ENCODE measurements at places on chromosomes 16 and 17.

DNA sequence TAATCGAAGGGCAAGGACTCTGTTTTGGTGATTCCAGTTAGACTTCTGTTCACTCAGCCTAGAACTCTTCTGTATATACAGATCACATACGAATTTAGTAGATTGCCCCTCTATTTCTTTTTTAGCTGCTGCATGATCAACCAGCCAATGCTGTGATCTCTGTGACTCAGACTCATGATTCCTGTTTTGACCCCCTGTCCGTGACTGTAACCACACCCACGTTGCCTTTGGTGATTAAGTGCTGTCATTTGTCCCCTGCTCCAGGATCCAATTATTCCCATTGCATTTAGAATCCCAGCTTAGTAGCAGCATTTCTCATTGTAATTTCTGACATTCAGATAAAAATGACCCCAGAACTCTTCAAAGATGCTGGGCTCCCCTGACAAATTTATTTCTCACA is 545.7 kb downstream of the NPIPA7 start:
- DNase-seq, result no peak

DNA sequence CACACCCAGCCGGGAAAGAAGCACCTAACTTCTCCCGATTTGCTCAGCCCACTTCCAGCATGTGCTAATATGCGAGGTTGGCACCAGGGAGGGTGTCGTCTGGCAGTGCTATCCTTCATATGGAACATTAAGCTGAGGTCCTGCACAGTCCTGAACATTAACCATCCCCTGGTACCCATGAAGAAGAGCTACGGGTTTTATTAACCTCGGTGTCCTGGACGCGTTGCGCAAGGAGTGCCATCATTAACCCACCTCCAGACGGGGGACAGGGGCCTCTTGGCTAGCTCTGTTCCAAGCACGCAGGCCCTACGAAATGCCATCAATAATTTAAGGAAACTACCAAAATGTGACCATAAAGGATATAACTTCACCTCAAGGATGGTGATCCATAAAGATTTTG is 193.5 kb downstream of the MAF start:
- no peak for DNase-seq

- no peak for DNase-seq
Observed at GRCh38 chr16:67941469-67942199, 2.3 kb downstream of the LCAT start.

DNA sequence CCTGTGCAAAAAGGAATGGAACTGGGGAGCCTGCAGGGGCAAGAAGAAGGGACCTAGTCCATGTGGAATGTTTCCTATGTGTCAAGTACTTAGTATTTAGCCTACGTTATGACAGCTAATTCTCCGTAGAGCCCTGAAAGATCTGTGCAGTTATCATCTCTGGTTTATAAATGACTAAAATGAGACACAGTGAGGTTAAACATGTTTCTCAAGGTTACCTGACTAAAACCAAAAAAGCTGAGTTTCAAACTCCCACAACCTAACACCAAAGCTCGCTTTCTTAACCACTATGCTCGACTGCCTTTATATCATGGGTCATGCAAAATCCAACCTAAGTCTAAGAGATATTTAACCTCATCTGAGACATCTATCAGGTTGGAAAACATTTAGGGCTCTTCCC is 53.3 kb upstream of the CCL2 start:
- no peak for DNase-seq

DNA sequence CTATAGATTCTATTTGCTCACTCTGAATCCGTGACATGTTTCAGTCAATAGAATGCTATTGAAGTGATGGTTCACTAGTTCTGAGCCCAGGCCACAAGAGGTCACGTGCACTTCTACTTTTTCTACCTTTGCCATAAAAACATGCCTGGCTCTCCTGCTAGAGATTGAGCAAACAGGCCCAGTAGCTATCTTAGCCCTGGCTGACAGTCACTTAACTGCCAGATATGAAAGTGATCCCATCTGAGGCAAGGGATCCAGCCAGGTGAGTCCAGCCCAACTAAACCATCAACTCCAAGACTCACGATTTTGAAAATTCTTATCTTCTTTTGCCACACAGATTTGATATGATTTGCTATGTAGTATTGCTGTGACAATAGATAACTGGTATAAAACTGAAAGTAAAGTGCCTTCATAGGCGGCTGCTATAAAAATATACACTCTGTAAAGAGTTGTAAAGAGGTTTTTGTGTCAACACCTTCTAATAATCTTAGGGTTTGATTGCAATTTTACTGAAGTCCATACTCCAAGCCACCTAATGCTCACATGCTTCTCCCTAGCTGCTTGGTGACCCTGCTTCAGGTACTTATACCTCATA is 937.7 kb upstream of the SOX9 start:
- no peak for DNase-seq

- DNase-seq, result no peak
Observed at GRCh38 chr16:65099607-65100006, 22.3 kb downstream of the CDH11 start.

- DNase-seq, result no peak
Observed at GRCh38 chr17:58375256-58375655, 23.3 kb upstream of the SUPT4H1 start.

GRCh38 chr17:66542129-66542966 is 239.9 kb downstream of the PRKCA start:
- no peak for DNase-seq

DNA sequence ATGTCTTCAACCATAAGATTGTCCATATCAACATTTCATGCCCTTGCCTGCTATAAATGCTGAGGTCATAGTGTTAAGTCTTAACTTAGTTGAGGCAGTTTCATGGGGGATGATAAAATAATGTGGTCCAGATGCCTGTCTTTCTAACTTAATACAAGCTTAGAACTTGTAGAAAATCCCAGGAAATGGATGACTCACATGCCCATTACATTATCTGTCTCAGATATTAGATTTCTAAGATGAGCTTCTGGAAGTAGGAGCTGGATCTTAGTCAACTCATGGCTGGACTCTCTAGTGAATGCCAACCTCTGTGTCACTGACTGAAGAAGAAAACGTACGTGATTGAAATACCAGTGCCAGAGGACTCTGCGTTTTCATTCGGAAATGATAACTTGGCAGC is 797.5 kb upstream of the EEF2KMT start:
- DNase-seq, result no peak

GRCh38 chr16:15398618-15399316 is 3.2 kb downstream of the MPV17L start:
- no peak for DNase-seq

DNA sequence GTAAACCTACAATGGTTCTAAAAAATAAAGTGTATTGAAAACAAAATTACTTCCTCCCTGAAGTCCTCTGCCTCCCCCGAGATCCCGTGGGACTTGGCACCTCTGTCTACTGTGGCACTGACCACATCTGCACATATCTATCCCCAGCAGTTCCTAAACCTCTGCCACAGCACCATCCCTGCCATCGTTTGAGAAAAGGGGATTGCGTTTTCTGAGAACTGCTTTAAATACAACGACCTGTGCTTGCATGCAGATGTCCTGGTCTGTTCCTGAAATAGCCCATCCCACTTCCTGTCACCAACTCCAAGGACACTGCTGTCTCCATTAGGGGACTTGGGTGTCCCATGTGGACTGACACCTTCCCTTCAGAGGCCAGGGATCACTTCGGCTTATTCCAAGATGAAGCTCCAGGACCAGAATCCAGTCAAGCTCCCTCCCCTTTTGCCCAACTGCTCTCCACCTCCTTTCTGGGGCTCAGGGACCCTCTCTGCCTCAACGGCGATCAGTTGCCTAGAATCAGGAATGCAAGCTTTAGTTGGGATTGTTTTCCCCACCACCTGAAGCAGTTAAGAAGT is 20.6 kb downstream of the CBLN1 start:
- no peak for DNase-seq

DNA sequence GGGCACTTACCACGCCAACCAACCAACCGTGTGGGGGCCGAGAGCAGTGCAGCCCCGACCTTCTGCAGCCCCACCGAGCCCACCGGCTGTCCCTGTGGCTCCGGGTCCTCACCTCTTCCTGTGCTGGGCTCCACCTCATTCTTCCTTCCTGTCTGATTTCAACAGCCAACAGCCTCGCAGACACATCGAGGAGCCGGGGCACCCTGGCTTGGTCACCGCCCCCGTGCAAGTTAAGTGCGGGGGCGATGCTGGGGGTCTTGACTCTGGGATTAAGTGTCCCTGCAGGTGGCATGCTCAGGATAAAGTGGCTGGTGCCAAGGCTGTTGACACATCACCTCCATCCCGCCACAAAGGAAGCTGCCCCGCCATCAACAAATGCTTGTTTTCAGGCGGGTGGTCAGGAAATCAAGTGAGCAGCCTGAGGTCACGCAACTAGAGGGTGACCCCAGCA is at the start of gene NLRC3:
TSS of gene NLRC3 (minus strand) at position 102 of the 451 bp plus-strand sequence. CDS start 12,367 bp downstream, outside the sequence.
- no peak for DNase-seq

- DNase-seq, result peak; percentile 39
Observed at GRCh38 chr16:86074651-86075487, 175.9 kb downstream of the IRF8 start.

DNA sequence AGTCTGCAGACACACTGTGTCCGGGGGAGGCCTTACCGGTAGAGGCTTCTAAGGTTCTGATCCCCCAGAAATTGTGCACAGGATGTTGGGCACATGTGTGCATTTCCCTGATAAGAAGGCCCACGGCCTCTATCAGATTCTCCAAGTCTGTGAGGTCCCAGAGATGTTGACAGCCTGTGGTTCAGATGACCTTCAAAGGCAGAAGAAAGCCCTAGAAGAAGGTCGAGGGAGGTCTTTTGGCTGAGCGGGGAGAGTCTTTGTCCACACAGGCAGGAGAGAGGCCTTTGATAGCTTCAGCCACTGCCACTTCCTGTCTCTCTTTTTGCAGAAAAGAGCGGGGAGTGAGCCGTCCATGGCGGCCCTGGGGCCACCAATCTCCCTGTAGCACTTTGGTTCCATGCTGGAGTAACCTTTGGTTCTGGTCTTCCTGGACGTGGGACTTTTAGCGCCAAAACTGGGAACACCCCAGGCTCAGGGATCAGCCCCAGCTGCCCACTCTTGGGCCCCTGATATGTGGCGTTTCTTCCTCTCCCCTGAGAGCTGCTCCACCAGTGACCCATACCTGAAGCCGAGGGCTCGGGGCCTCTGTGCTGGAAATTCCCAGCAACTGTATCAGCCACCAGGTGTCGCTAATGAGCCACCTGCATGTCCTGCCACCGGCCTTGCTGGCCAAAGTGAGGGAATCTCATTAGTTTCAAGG is 28.1 kb upstream of the LGALS9 start:
- peak; percentile 90 for DNase-seq

DNA sequence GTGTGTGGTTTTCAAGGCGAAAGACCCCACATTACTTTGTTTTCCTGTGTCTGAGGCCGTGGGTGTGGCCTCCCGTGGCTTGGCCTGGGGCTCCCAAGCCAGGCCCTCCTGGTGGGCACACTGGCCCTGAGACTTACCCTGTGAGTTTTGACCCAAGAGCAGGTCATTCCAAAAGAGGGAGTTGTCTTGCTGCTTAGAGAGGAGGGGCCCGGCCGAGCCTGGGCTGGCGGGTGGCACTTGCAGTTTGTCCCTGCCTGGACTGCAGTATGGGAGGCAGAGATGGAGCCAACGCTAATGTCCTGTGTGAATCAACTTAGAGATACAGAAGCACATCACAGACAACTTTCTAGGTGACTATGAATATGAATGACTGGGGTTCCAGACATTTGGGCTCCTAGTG is 22.7 kb downstream of the PLEKHG4 start:
- DNase-seq, result no peak

- peak; percentile 61 for DNase-seq
Observed at GRCh38 chr17:64240741-64241347, 22.2 kb downstream of the TEX2 start.

- DNase-seq, result no peak
Observed at GRCh38 chr17:1568950-1569810, 6.6 kb upstream of the PITPNA start.

- no peak for DNase-seq
Observed at GRCh38 chr17:77824780-77825280, 133.7 kb upstream of the TNRC6C start.

DNA sequence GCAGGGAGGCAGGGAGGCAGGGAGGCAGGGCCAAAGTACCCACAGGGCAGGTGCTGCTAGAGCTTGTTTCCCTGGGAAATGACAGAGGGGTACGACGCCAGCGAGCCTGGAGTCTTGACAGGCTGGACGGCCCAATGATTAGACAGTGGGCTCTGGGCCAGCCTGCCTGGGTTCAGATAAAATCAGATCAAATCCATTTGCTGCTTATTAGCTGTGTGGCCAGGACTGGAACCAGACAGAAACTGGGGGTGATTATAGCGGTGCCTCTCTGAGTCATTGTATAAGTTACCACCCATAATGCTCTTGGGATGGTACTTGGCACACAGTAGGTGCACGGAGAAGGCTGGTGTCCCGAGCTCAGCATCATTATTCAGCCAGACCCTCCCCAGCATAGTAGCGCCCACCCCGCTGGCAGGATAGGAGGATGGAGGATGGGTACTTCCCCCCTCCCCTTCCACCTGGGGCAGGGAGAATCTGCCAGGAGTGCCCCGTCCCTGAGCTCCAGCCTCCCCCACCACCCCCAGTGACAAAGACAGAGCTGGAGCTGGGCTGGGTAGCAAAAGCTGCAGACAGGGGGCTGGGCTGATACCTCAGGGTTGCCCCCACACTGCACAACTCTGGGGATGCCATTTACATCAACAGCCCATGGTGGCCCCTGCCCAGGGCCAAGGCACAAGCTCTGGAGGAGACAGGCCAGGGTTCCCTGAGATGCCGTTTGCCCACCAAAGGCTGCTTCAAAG is 77.6 kb upstream of the TNRC6C start:
- no peak for DNase-seq

GRCh38 chr16:974001-974601 is 3.3 kb upstream of the LMF1 start:
- DNase-seq, result no peak

GRCh38 chr16:9736547-9736946 is 445.7 kb downstream of the GRIN2A start:
- no peak for DNase-seq

DNA sequence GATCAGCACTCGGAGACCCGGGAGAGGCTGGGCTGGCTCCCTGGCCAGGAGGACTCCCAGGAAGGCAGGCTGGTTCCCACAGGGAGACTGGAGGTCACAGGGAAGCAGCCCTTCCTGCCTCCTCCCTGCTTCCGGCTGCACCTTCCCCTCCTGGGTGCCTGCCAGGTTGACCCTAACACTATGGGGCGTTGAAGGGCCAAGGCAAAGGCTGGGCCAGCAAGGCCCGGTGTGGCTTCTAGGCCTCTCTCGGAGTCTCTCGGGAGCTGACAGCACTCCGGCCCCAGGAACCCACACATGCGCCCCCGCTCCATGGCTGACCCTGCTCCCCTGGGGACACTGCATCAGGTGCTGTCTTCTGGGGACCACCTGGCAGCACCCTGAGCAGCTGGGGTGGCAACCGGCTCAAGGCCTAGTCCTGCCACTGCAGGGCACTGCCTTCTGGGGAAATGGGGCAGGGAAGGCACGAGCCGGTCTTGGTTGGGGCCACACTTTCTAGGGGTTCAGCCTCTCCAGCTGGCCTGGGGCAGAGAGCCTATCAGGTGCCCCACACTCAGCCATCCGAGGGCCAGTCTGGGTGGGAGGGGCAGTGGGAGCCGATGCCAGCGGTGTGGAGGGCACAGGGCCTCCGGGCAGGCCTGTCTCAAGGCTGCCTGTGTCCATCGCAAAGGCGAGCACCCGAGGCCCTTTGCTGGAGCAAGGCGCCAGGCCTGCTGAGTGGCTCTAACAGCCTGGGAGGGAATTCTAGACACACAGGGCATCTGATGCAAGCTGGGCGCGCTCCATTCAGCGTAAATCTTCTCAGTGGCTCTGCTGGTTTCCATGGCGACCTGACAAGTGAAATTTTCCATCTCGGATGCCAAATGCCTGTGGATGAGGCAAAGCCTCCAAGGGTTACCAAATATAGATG is 5.6 kb upstream of the MTSS2 start:
- peak; percentile 91 for DNase-seq

- no peak for DNase-seq
Observed at GRCh38 chr17:11330006-11330405, 89.0 kb downstream of the SHISA6 start.
